ENCODE measurements at places on chromosomes 4 and X.
A peak's percentile ranks its signal among the peaks of the same experiment; 100 is the strongest.

- no peak for DNase-seq
Measured at GRCh38 chr4:68874507-68874906, 58.7 kb downstream of the UGT2B10 start.

DNA sequence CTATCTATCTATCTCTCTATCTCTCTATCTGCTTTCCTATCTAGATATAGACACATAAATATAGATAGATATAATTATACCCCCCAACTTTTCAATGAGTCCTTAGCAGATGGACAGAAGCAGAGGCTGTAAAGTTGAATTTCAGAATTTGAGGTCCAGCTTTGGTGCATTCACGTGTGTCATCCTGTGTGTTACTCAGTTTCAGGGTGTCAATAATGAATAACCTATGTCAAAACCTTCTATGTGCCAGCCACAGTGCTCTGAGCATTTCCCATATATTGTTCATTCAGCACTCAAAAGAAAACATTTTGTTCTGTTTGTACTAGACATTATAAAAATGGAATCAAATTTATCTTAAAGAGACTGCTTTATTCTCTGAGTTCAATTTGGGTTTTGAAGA, 310.0 kb downstream of the ARHGAP24 start:
- no peak for DNase-seq

GRCh38 chr4:118954246-118954645, 65.6 kb downstream of the SYNPO2 start:
- DNase-seq = no peak

- DNase-seq = no peak
Measured at GRCh38 chrX:118631586-118631985, 95.8 kb upstream of the IL13RA1 start.

DNA sequence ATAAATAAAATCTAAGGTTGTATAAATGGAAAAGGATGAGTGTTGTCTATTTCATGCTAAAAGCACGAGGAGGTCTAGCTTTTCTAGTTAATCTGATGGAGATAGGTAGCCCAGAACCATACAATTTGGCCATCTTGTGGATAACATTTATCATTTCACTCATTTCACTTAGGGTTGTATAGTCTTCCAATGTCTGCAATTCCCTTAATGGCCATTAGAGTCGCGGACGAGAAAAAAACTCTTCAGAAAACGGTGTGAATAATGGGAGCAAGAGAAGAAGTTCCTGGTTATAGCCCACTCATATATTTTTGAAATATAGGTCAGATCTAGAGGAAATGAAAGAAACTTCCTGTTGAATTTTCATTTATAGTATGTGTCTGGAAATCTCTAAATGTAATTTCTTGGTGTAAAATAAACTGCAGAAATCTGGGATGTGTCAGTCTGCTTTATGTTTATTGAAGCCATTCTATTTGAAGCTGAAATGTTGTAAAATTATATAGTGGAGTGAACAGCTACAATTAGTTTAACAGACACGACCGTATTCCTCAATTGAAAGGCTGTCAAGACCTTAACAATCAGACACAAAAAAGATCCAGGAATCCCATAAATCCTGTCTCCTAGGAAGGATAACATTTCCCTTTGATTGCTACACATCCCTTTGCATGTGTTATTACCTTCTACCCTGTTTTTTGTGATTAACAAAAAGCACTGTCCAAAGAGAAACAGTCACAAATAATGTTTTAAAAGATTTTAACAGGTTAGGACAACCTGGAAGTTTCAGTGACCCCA, 47.7 kb upstream of the MGST2 start:
- no peak for DNase-seq

- DNase-seq = no peak
Measured at GRCh38 chrX:150730719-150731118, 37.5 kb downstream of the MTMR1 start.

DNA sequence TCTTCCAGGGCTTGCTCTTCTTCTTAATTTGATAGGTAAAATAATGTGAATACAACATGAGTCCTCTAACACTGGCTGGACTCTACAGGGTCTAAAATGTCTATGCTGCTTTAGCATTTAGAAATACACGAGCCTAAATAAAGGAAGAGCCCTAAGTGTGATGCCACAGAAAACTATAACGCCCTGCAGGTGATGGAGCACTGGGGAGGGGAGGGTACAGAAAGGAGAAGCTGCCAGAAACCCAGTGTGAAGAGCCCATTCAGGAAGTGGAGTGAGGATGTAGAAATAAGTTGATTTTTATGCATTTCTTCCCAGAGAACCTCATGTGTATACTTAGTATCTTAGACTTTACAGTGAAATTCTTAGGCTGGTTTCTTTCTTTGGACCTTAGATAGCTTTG, 83.4 kb downstream of the TNIP2 start:
- DNase-seq = no peak

- DNase-seq = no peak
Measured at GRCh38 chr4:47442980-47443379, 20.5 kb downstream of the COMMD8 start.

- no peak for DNase-seq
Measured at GRCh38 chrX:131331152-131331551, 42.0 kb upstream of the IGSF1 start.

DNA sequence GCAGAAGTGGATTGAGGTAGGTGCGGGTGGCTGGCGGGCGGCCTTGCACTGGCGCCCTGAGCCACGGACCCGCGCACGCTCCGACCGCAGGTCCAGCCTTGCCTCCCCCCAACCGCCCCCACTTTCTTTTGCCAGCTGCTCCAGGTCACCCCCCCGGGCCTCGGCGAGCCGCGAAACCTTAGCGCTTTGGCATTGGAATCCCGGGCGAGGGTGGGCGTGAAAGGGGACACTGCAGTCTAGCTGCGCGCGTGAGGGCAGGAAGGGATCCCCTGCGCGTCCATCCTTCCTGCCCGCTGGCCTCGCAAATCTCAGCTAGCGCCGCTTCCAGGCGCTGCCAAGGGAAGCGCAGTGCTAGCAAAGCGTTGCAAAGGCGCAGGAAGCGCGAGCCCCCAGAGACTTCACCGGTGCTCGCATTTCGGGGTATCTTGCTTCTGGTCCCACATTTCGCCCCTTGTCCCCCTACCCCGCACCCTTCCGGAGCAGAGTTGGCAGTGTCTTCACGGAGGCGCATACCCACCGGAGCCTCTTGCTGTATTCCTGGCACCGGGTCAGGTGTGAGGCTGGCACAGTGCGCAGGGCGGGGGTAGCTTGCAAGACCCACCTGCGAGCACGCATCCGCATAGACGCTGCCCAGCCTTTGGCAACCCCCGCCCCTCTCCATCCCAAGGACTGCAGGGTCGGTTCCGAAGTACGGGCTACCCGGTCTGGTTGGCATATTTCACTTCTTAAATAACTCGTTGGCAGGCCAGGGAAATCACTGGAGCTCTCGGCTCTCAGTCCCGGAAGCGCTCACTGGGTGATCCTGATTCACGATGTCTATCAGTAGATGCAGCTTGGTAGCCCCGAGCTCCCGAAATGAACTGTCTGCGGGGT, 104.4 kb downstream of the UCHL1 start:
- peak; percentile 51 for DNase-seq

DNA sequence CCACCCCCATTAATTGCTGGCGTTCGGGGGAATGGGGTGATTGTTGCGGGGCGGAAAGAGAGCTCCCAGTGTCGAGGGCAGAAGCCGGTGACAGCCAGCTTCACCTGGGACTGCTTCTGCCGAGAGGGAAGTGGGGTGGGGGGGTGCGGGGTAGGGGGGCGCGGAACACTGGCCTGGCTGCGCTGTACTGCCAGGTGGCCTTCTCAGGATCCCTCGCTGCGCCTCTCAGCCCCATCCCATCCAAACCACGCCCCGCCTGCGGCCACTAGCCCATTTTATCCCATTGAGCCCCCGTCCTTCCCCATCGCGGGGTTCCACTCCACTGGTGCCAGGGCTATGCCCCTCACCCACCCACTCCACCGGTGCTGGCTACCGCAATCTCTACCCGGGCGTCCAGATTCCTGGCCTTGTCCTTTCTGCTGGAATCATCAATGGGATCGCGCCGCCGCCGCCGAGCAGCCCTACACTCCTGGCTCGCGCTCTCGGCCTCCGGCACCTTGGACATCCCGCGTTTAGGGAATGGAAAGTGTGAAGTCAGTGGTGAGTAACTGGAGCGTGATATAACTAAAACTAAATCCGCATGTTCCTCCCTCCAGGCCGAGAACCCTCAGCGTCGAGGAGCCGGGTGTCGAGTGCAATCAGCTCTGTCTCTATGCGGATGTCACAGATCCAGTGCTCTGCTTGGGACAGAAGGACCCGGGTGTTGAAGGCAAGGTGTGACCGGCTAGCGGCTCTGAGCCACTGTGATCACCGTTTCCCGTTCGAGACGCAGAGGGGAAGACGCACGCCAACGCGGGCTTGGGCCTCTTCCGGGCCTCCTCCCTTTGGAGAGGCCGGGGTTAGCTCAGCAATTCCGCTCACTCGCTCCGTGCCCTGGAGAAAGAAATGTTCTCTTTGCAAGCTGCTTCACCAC, 20.5 kb downstream of the NKX3-2 start:
- no peak for DNase-seq

GRCh38 chr4:140195806-140196205, 41.8 kb upstream of the MAML3 start:
- DNase-seq = no peak

GRCh38 chr4:39078829-39079228, 16.8 kb downstream of the KLHL5 start:
- DNase-seq = no peak

DNA sequence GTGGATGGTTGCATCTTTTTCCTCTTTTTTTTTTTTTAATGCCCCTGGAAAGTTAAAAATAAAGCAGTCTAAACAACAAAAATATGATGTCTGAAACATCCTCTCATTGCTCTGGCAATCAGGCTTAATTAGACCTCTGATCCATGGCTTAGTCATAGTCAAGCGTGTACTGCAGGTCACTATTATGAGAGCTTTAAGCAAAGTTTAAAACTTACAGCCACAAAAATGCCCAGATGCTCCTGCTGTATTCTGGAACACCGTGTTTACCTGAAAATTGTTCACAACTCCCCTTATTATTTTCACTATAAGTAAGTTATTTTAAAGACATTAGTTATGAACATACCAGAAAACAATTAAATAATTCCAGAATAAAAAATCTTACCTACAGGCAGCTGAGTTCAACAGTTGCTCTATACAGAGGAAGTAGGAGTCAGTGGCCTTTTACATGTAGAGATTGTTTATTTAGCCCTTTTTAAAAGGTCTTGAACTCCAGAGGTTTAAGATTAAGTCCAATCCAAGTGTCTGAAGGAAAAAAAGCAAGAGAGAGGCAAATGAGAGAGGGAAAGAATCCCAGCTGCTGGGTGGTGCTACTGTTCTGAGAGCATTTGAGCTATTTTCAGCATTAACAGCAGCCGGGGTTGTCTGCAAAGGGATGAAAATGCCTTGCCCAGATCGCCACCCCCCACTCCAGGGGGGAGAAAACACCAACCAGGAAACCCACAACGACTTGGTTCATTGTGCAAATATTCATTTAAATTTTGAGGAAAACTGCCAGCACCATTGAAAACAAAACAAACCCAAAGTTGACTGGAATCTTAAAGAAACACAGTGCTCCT, 36.9 kb downstream of the SORBS2 start:
- no peak for DNase-seq

DNA sequence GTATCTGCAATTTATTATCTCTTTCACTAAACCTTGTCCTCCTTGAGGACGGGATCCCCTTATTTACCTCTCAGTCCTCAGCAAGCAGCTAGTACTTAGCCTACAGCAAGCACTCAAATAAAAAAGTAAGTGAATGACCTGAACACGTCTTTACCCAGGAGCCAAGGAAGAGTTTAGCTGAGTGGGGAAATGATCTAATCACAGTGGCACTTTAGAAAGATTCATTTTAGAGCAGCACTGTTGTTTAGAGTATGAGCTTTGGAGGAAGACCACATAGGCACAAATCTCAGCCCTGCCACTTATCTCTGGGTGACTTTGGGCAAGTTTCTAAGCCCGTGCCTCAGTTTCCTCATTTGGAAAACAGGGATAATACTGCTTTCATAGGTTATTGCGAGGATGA, 2.7 kb downstream of the FAM120C start:
- no peak for DNase-seq

DNA sequence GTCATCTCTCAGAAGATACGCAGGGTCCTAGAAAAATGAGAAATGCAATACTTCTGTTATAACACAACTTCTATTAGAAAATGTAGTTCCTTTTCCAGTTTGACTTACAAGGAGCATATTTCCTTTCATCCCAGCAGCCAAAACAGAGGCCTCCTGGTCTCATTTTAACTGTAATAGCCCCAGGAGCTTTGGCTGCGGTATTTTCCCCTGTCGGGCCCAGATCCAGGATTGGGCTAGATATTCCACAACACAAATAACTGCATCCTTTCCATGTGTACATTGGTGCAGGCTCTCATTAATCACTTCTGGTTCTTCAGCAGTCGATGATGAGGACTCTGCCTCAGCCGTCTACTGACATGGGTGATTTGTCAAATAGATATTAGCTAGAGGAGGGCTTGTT, 166.1 kb downstream of the TENM3 start:
- no peak for DNase-seq
